Mesothelial cell of epicardium (in vitro differentiated cells): ENCODE measurements at places on chromosomes 16 and 17.

DNA sequence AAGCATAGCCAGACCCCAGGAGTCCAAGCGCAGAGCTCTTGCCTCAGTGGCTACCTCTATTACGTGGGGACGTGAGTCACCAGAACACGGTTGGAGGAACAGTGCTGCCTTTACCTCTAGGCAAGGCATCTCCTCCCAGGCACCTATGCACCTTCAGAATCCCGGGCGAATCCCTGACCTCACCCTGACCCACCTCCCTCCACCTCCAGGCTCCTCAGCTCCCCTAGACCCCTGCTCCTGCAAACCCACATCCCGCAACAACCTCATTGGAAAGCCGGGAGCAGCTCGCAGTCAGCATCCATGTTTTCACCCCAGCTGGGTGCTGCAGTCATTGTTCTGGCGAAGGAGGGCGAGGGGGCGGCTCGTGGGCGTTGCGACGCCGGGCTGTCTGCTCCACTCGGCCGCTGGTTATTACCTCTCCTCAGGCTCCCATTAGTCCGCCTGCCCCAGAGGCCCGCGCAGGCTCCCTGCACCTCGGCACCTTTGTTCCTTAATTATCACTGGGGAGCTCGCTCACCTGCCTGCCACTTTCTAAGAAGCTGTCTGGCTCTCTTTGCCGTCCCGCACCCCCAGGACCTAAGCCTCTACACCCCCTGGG, 24.6 kb upstream of the DLX4 start:
- no peak for DNase-seq

DNA sequence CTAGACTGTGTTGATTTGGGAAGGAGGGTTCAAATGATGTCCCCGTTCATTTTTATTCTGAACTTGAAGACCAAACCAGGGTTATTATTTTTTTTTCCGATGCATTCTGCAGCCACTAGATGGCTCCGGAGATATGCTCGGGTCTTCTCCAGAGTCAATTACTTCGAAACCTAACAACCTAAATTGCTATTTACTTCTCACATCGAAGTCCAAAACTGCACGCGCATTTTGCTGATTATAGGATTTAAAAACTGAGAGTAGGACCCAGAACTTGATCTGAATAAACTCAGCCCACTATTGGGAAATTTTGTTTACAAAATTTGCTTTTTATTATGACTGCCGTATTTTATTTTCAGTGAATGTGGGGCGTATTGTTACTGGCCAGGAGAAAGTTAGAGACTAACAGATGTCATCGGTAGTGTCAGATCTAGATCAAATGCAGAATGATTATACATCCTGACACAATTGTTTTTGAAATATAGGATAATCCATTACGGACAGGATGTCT, 263.8 kb downstream of the HS3ST3A1 start:
- DNase-seq, result no peak

- no peak for DNase-seq
These were observed at the start of gene MYH2 for GRCh38 chr17:10549096-10549842. Gene MYH2 (minus strand): TSS chr17:10549658. CDS start chr17:10547920, 1,738 bp downstream.

DNA sequence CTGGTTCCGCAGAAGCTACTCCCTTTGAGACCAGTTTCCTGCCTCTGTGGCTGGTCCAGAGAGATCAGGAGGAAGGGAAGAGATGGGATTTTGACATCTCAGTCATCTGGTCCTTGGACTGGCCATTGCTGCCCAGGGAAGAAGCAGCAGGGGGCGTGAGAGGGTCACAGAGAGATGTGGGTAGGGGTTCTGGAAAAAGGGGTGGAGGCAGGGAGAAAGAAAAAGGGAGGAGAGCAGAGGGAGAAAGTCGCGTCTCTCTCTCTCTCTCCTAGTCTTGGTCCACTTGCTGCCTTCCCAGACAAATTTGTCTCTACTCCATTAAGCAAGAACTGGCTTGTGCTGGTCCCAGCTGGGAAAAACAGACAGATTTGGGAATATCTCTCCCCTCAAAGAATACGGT, 4.4 kb downstream of the SHBG start:
- peak; percentile 77 for DNase-seq

DNA sequence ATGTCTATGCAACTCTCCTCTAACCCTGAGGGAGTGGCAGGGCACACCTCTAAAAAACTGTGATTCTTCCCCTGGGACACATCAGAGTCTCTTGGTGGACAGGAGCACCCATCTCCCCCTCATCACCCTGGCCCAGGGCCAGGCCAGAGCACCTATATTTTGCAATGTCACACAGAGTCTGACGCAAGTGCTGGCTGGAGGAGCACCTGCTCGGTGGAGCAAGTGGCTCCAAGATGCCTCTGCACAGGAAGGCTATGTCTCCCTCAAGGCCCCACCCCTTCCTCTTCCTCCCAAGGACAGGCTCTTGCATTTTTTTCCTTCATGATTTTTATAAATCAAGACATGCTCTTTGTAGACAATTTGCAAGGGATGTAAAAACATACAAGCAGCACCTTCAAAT, 13.3 kb downstream of the SNN start:
- no peak for DNase-seq
